AG09309 (cell line): ENCODE measurements at places on chromosomes 16 and 17.

- no peak for DNase-seq
These were observed 193.0 kb downstream of the KIF2B start for GRCh38 chr17:54015734-54016133.

- no peak for DNase-seq
These were observed 34.3 kb downstream of the LIMD2 start for GRCh38 chr17:63665527-63666214.

- no peak for DNase-seq
These were observed 17.1 kb upstream of the CCR7 start for GRCh38 chr17:40582328-40582901.

- DNase-seq = no peak
These were observed 1.6 kb downstream of the BAHCC1 start for GRCh38 chr17:81396722-81397313.

GRCh38 chr16:778909-779527 lies 9.2 kb downstream of the RPUSD1 start:
- DNase-seq = no peak

GRCh38 chr17:45906927-45907622 lies 12.7 kb downstream of the MAPT start:
- no peak for DNase-seq

GRCh38 chr17:2084036-2084765 lies 29.3 kb downstream of the HIC1 start:
- no peak for DNase-seq

DNA sequence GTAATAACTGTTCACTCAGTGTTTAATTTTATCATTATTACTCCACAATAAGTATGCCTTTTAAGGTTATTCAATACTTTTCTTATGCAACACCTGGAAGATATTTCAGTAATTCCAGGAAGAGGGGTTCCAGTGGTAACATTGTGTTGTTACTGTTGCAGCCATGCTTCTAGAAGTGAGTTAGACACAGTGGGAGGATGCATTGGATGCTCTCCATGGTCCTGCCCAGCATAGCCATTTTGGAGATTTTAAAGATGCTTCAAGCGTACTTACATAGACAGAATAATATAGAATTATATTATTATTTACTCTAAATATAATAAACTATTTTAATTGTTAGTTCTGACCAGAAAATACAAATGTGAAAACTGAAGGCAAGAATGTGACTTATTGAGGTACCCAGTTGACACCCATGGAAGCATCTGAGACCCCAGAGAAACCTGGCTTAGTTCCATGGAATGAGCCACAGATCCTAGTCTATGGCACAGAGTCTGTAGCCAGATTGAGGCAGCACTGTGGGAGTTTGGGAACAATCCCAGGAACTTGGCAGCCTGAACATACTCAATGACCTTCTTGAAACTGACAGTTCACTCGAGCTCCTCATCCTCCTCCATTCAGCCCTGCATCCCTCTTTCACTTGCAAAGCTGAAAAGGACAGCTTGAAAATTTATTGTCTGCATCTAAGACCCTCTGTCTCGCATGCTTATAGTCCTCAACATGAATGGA lies 190.1 kb upstream of the HS3ST4 start:
- no peak for DNase-seq

DNA sequence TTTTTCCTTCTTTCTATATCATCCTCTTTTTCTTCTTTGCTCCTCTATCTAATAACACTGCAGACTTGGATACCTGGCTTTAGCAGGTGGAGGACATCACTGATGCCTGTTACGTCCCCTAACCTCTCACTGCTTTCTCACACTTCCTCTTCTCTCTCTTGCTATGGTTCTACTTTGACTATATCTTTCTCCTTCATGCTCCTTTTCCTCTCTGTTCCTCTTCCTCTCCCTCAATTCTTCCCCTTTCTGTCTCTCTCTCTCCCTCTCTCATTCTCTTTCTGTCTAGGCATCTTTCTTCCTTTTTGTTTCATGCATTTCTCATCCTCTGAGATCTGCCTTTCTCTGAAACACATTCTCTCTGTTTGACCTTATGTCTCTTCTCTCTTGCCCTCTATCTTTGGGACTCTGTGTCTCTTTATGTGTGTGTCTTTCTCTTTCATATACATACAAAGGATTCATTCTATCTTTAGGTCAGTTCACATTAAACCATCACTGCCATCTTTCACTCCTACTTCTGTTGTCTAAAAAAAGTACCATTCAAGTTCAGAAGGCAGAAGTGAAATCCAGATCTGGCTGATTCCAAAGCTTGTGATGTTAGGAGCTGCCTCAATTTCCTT lies 353.7 kb downstream of the SHISA9 start:
- DNase-seq = no peak

DNA sequence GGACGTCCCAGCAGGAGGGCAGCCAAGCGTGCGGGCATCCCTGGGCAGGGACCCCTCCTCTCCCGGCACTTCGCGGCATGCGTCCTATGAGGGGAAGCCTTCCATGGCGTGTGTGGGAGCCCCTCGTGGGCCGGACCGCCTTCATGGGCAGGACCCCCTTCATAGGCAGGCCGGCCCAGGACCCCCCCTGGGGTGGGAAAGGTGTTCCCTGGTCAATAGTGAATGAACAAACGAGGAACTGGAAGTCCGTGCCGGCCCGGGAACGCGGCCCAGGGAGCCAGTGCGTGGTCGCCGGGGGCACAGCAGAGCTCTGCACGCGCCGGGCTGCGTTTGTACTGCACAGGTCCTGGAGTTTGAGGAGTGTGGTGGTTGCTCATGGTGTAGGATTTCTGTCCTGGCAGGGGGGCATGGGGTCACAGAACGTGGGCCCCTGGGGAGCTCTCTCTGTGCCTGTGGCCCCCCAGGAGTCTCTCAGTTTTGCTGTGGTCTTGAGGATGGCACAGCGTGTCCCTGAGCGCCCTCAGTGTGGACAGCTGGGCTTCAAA lies 13.9 kb downstream of the BAIAP2 start:
- no peak for DNase-seq

DNA sequence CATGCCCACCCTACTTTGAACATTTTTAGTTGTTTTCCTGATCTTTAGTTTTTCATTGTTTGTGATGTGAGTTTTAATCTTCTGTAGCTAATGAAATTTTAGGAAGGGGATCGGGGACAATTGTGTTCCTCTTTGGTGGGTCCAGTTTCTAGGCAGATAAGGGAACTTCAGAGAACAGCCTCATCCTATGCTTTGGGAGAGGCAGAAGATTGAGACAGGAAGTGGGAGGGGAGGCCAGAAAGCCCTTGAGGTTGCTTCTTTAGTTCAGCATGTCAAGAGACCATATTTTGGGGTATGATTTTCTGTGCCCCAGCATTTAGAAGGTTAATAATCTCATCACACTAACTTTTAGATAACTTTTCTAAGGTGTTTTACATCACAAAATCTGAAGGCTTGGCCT lies 191.0 kb downstream of the TANC2 start:
- DNase-seq = no peak

- no peak for DNase-seq
These were observed 5.4 kb upstream of the CES4A start for GRCh38 chr16:66983033-66983432.

- no peak for DNase-seq
These were observed 5.7 kb upstream of the ZNF469 start for GRCh38 chr16:88376835-88377726.

DNA sequence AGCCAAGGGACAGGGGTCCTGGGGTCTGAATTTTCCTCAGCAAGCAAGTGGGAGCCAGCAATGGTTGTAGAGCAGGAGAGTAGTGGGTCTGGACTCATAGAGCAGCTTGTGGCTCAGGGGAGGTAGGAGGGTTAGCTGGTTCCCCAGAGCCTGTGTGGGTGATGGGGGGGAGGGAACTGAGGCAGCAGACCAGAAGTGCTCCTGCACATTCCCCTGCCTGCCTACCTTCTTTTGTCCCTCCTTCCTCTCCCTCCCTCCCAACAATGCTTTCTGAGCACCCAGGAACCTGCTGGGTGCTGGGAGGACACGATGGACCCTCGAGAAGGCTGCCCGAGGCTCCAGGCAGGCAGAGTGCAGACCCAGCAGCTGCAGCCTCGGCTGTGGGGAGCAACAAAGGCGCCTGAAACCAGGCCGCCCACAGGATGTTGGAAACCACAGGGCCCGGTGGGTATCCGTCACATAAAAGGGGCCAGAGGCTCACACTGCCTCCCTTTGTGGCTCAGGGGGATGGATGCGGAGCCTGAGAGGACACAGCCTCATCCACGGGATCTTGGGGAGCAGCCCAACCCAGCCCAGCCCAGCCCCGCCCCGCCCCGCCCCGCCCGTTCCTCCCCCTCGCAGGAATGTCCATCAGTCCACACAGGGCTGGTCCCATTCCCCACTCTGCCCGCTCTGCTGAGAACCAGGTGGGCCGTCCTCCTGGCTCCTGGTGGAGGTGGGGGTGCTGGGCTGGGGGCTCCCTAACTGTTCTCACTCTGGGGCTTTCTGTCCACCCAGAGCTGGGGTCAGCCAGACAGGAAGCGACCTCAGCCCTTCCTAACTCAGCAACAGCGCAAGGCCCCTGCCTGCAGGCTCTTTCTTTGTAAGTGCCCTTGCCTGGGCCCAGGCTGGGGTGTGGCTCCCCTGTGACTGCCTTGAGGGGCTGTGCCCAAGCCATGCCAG lies 1.7 kb upstream of the NLRC3 start:
- DNase-seq = no peak

DNA sequence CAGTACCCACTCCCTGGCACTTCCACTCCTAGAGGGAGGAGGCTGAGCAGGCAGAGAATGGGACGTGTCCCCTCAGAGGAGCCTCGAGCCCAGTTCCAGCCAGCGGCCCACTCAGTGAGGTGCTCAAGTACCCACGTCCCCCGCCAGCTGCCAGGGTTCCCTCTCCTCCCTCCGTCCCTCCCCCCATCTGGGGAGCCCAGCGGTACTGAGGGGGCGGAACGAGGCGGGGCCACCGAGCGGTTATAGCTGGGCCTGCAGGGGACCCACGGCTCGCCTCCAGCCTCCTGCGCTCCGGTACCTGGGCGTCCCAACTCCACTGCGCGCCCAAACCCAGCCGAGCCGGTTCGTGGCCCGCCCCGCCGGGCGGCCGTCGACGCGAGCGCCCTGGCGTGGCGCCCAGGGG lies at the start of gene NPW:
Gene NPW (plus strand): TSS at position 268 of the 403 bp plus-strand sequence.
- no peak for DNase-seq

GRCh38 chr17:76405607-76405966 lies 21.2 kb downstream of the SPHK1 start:
- DNase-seq = no peak

DNA sequence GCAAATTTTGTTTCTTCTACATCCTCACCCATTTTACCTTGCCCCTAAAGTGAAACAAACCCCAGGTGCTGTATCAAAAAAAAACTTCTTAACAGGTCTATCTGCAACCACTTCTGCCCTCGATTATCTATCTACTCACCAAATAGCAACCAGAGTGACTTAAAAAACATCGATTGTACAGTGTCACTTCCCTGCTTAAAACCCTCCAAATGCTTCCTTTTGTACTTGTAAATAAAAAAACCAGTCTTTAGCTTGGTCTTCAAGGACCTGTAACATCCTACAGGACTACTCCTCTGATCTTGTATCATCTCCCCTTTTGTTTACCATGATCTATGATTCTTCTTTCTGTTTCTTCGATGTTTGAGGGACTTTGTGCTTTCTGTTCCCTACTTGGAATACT lies 82.7 kb upstream of the CORO6 start:
- DNase-seq = no peak

DNA sequence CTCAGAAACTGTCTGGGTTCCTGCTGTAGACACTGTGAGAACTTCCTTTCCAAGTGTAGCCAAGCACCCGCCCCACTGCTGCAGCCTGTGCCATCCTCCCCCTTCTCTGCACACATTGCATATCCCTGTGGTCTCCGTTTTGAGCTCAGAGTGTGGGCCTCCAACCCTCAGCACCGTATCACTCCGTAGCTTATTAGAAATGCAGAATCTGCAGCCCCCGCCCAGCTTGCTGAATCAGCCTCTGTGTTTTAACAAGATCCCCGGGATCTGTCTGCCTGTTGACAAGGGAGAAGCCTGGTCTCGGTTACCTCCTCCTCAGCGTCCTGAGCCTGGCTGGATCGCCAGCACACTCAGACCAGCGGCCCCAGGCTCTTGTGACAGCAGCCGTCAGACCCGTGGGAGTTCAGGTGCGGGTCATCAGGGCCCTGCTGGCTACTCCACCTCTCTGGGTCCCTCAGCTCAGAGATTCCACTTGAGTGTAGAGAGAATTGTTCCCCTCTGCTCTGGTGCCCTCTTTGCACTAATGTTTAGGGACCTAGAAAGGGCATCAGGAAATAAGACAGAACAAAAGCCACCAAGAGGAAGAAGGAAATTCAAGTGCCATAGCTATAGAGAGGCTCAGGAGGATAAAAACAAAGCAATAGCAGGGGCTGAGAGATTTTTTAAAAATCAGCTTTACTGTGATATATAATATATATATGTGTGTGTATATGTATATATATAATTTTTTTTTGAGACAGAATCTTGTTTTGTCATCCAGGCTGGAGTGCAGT lies 92.3 kb downstream of the PITPNC1 start:
- no peak for DNase-seq

DNA sequence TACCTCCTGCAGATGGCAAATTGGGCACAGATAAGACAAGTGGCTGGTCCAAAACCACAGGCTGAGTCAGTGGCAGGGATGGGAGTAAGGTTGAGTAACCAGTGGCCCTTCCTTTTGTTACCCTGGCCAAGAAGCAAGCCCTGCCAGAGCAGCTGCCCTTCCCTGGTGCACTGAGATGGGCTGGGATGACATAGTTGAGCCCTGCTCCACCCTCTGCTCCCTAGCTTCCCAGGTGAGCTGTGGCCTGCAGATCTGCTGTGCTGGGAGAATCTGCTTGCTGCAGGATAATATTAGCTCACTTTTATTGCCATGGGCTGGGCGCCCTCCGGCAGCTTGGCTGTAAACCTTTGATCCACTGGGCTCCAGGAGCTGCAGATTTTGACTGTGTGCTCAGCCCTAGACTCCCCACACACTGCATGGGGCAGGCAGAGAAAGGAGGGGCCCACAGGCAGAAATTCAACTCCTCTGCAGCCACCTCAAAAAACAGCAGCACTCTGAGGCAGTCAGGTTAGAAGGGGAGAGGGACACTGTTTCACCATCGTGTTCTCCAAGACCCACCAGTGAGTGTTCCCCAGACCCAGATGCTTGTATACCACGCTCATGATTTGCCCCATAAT lies 101.8 kb downstream of the CBLN1 start:
- no peak for DNase-seq

GRCh38 chr16:70589998-70590471 lies 56.3 kb upstream of the IL34 start:
- no peak for DNase-seq

GRCh38 chr16:68599586-68599985 lies 45.5 kb upstream of the CDH3 start:
- DNase-seq = no peak

GRCh38 chr17:33390479-33391176 lies 97.5 kb upstream of the ASIC2 start:
- no peak for DNase-seq

- no peak for DNase-seq
These were observed 455.5 kb downstream of the SOX9 start for GRCh38 chr17:72576289-72576759.

DNA sequence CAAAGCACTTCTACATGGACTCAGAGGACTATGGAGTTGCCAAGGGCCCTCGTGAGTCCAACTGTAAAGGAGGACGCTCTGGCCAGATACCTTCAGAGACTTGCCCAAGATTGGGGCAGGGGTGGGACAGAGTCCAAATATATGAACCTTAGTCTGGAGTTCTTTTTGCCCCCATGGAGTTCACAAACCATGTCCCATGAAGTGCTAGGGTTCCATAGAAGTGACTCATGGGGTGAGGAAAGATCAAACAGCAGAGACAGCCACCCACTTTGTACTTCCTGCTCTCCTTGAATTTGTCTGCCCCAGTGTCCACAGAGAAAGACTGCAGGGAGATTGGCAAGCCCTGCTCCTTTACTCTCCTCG lies 29.0 kb downstream of the SRL start:
- no peak for DNase-seq

- no peak for DNase-seq
These were observed 36.6 kb upstream of the RBFOX3 start for GRCh38 chr17:79647456-79647915.

- DNase-seq = no peak
These were observed 309.4 kb downstream of the SEC14L1 start for GRCh38 chr17:77449908-77450741.
